Urinary bladder (tissue), 4 donors: ENCODE measurements at places on chromosomes 1 and 21. TPM values are rescaled to one million over a fixed set of nuclear protein-coding genes. Genes with fewer than 3 reads are reported as not detected.

- no peak for DNase-seq
These were observed 4.3 kb downstream of the MCL1 start for GRCh38 chr1:150575072-150575489.

DNA sequence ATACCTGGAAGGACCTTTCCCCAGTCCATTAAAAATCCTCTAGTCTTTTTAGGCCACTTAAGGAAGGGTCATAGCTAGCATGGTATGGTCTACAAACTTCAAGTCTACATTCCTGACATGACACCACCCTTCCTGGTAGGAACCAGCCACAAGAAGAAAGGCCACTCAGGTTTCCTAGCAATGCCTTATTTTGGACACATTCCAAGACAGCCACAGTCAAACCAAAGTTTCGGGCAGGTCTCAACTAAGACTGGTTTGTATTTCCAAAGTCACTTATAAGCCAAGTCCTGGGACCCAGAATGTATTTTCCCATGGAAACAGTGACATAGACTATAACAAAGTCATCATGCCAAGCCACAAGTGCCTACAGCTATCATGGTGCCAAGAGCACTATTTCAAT lies 50.6 kb upstream of the SLC44A3 start:
- DNase-seq = no peak

GRCh38 chr1:92298213-92298572 lies 594 bp downstream of the GLMN start:
- no peak for DNase-seq

DNA sequence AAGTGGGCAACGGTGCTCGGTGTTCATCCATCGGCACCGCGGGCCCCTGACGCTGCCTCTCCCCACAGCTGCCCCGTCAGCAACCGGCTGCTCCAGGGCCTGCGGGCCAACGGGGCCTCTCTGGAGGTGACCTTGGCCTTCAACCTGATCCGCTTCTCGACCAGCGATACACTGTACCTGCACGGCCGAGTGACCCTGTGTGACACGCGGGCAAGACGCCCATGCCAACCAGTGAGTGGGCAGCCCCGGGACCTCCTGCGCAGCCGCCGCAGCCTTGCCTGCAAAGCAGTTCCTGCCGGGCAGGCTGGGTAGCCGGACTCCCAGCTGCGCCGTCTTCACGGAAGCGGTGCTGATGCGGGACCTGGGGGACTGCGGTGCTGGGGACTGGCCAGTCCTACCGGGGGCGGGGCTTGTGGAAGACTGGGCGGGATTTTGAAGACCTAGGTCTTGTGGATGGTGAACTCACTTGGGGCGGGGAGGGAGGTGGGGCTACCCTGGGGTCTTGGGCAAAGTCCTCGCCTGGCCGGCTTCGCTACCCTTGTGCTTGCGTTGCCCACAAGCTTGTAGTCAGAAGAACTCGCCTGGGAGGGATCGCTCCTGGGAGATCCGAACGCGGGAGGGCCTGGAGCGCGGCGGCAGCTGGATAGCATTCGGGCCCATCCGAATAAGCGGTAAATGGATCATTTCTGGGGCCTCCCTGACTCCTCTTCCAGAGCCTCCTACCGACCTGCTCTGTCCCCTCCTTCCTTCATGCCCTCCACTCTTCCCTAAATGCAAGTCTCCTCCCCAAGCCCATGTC lies 8.8 kb upstream of the CEP85 start:
- no peak for DNase-seq

The SYNC gene
- 13.3 TPM for polyA plus RNA-seq
